ENCODE measurements at places on chromosomes 5 and 9. TPM values are rescaled to one million over a fixed set of nuclear protein-coding genes. Genes with fewer than 3 reads are reported as not detected.

DNA sequence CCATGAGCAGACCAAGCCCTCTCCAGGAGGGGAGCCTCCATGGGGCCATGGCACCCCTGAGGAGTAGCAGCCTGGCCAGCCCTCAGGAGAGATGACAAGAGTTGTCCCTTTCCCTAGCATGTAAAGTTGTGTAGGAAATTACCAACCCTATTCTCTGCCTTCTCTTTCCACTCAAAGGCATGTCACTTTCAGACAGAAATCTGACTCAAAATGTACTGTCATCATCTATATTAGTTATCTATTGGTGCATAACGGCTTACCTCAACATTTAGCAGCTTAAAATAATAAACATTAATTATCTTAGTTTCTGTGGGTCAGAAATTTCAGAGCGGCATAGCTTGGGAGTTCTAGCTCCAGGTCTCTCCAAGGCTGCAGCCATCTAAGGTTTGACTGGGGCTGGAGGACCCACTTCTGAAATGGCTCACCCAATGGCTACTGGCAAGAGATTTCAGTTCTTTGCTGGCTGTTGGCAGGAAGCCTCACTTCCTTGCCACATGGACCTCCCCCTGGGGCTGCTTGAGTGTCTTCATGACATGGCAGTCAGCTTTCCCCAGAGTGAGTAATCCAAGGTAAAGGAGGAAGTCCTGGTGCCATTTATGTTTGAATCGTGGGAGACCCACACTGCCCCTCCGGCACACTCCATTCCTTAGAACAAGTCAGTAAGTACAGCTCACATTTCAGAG lies 632.3 kb downstream of the CCDC171 start:
- no peak for DNase-seq

DNA sequence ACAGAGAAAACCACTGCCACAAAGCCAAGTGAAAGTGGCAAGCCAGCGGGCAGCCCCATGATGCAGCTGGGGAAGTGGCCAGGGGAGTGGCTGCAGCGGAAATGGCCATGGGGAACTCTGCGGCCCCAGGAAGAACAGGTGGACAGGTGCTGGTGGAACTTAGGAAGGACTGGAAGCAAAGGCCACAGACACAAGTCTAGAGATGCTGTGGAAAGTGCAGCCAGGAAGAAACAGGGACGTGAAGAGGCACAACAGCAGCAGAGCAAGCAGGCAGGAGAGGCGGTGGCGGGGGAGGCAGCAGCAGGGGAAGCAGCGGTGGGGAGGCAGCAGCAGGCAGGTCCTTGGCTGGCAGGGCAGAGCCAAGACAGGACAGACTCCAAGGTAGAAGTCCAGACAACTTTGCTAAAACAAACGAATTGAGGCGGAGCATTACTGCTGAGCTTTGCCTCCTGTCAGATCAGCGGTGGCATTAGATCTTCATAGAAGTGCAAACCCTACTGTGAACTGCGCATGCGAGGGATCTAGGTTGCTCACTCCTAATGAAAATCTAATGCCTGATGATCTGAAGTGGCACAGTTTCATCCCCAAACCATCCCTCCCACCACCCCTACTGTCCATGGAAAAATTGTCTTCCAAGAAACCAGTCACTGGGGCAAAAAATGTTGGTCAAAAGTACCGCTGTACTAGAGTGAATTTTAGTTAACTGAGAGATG lies 11.8 kb downstream of the SURF6 start:
- no peak for DNase-seq

DNA sequence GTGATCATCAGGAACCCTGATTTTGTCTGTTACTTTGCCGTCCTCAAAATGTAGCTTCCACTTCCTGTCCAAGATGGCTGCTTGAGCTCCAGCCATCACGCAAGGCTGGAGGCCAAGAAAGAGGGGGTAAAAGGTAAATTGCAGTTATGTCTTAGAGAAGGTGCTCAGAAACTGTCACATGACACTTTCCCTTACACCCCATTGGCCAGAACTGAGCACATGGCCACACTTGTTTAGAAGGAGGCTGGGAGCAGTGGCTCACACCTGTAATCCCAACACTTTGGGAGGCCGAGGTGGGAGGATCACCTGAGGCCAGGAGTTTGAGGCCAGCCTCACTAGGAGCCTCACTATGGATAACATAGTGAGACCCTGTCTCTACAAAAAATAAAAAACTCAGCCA lies 140.9 kb downstream of the RGS3 start:
- DNase-seq: no peak

DNA sequence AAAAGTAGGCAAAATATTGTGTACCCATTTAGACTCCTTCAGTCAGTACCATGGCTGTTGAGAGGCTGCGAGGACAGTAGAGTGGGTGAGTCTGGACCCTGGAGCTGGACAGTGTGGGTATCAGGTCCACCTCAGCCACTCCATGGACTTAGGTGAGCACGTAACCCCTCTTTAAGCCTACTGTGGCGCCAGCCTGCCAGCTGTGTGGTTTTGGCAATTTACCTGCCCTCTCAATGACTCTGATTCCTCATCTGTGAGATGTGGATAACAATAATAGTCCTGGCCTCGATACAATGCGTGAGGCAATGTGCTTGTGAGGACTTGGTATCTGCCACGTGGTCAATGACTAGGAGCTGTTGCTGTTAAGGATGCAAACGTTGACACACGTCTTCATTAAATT lies 17.9 kb downstream of the SLC1A3 start:
- no peak for DNase-seq

- no peak for DNase-seq
These were observed 200.2 kb downstream of the PLK2 start for GRCh38 chr5:58259685-58260152.

GRCh38 chr9:89351584-89352300 lies 33.4 kb downstream of the SECISBP2 start:
- DNase-seq: no peak

The PCDHA3 gene
- total RNA-seq: not detected

The RASGEF1C gene
- not detected for total RNA-seq

GRCh38 chr9:70257502-70257901 lies 1.3 kb upstream of the SMC5 start:
- no peak for DNase-seq

DNA sequence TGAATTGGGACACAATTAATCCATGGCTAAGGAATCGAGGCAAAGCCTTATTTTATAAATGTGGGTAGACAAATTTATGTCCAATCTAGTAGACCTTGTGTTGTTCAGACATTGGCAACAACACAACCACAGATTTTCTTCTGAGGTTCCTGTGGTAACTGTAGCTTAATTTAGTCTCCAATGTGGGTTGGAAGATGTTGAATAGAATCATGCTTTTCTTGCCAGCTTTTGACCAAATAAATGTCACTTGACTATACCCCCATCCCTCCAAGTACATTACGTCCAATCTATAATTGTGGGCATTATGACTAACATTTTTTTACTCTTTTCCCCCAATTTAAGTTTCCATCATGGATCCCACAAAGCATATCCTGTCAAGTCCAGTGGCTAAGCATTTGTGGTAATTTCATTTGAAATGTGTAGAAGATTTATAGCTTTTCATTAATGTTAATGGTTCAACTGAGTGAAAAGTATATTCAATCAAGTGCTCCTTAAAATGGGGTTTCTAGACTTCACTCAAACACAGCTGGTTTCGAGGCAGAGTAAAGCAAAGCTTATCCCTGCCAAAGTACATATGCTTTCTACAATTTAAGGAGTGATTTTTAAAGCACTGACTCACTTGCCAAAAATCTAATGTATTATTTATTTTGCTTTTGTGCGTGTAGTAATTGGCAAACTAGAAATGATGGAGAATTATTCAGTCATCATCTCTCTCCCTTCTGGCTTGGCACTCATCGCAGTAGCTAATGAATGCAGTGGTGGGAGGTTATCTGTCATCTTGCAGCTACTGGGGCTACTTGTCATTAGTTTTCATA lies 141.8 kb downstream of the FAM174A start:
- DNase-seq: no peak

GRCh38 chr9:77030045-77030444 lies 10.6 kb downstream of the FOXB2 start:
- no peak for DNase-seq

- DNase-seq: no peak
These were observed 61.6 kb downstream of the CDH6 start for GRCh38 chr5:31255041-31255440.

DNA sequence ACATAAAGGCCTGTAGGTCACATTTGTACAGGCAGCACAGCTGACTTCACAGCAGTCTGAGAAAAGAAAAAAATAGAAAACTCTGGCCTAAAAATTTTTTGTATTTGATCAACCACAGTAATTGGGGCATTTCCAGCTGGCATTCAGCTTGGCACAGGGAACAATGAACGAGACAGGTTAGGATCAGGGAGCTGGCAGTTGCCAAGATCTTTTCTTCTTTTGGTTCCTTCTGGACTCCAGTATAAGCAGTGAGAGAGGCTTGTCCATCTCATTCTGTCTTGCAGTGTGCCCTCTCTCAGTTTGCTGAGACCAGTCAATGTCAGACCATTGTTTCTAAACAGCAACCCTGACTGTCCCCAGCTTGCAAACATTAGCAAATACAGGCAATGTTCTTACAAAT lies 601.1 kb downstream of the TLR4 start:
- no peak for DNase-seq

- no peak for DNase-seq
These were observed 71.1 kb upstream of the NEURL1B start for GRCh38 chr5:172569861-172570558.

DNA sequence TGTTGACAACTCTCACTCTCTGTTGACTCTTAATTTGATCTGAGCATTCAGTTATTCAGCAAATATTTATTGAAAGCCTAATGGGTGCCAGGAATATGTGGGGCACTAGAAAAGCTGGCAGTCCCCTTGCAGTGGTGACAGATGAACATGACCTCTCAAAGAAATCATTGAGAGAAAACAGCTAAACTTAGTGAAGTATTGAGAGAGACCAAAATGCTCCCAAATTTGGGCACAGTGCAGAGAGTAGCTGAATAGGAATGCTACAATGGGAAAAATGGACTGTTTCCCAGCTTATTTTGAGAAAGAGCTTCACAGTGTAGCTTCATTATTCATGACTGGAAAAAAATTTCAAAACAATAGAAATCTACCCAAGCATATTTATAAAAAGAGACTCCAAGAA lies 257.9 kb downstream of the SGCD start:
- no peak for DNase-seq

DNA sequence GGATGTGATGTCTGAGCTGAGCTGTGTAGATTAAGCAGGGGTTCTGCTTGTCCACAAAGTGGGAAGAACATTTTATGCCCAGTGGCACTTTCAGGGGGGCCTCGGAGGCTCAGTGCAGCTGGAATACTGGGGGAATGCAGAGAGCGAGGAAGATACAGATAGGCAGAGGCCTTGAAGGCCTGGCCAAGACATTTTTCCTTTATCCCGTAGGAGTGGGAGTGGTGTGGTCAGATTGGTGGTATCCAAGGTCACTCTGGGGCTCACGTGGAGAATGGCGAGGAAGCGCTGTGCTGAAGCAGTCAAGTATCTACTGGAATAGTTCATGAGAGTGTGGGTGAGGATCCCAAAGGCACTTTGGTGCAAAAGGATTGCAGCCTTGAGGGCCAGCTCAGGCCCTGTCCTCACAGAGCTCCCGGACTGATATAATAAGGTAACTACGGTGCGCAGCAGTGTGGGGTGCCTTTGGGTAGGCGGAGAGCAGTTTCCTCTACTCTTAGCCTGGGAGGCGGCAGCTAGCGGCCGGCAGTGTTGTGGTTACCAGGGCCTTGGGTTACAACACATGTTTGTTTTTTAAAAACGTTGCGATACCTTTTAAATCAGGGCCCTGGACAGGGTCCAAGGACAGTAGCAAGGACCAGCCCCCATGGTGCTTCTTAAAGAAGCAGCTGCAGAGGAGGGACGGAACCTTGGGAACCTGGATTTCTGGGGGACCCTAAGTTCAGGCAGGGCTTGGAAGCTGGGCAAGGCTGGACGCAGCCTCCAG lies 10.8 kb upstream of the CCDC69 start:
- DNase-seq: peak; percentile 69

- DNase-seq: no peak
These were observed 173.3 kb downstream of the PALM2AKAP2 start for GRCh38 chr9:109953300-109953699.

DNA sequence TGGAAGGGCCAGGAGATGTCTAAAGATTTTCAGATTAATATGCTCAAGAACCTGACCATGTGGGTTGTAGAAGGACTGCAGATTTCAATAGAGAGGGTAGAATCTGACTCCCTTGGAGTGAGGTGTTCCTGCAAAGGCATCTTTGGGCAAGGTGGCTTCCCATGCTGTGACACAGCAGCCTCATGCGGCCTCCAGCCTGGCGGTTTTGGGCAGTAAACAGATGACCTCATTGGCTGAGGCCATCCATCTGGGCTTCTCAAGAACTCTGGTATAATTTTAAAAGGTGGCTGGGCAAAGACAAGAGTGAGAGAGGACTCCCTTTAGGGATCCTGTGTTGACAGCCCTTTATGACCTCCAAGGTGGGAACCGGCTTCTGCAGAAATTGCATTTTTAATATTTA lies 90.3 kb upstream of the ERCC6L2 start:
- DNase-seq: no peak

DNA sequence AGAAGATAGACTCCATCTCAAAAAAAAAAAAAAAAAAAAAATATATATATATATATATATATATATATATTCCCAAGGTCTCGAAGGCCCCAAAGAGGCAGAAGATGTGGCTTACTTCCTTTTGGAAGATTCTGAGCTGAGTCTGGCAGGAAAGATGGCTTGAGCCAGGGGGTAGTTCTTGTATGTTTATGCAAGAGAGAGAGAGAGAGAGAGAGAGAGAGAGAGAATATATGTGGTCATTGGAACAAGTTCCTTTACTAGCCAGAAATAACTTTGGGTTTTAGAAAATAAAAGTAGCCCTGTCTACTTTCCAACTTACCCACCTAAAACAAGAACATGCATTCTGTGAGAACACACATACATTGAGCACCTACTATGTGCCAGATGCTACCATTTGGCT lies 17.6 kb downstream of the NCS1 start:
- DNase-seq: no peak

Measured in activated CD8-positive, alpha-beta T cell treated with anti-CD3 and anti-CD28 coated beads for 36 hours (primary cell).